NAMALWA (cell line): ENCODE measurements at places on chromosomes 2 and 18.

DNA sequence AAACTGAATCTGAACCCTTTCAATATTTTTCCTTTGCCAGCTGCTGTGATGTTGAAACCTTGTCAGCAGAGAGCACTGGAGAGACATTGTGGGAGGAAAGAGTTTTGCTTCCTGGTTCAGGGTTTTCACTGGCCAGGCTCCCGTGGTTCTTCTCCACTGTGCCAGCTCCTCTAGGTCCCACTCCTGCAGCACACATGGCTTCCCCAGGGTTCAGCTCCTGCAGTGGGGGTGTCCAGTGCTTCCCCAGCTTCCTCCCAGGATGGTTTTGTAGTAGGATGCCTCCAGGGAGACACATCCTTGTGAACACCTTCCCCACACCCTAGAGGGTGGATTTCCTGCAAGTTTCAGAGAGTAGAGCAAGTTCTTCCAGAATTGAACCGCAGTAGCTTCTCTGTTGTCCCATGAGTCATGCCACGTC is 24.0 kb upstream of the SULT1C3 start:
- peak; percentile 6 for DNase-seq

- DNase-seq: no peak
These were observed 56.8 kb upstream of the CCDC85A start for GRCh38 chr2:56127010-56127409.

DNA sequence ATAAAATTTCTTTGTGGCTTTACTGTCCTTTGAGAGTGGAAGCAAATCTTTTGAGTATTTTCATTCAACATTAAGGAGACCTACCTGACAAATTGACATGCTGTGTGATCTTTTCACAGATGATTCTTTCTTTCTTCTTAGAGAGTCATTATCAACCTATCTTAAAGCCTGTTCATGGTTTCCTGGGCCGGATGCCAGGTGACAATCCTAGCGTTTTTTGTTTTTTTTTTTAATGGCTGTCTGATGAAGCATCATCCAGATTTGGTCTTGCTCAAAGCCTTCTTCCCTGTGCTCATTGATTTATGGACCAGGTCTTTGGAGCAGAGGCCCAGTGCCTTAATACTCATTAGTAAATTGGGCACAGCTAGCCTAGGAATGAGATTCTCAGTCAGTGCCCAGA is 9.8 kb upstream of the MGAT5 start:
- no peak for DNase-seq

GRCh38 chr2:9060819-9061218 is 57.3 kb upstream of the MBOAT2 start:
- DNase-seq: no peak

DNA sequence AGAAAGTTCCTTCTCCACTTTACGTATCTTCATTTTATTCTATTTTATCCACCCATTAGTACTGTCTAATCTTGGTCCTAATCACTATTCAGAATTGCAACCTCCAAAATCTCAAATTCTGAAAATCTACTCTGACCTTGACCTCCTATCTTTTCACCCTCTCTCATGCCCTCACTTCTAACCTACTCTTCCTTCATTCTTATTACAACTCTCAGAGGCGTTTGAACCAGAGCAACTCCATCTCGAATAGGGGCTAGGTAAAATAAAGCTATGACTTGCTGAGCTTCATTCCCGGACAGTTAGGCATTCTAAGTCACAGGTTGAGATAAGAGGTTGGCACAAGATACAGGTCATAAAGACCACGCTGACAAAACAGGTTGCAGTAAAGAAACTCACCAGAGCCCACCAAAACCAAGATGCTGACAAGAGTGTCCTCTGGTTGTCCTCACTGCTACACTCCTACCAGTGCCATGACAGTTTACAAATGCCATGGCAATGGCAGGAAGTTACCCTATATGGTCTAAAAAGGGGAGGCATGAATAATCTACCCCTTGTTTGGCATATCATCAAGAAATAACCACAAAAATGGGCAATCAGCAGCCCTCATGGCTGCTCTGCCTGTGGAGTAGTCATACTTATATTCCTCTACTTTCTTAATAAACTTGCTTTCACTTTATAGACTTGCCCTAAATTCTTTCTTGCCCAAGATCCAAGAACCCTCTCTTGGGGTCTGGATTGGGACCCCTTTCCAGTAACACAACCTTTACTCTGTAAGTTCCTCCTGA is 11.4 kb downstream of the CCDC88A start:
- DNase-seq: no peak

- DNase-seq: peak; percentile 52
These were observed 68.6 kb upstream of the MAL start for GRCh38 chr2:94956797-94957391.

DNA sequence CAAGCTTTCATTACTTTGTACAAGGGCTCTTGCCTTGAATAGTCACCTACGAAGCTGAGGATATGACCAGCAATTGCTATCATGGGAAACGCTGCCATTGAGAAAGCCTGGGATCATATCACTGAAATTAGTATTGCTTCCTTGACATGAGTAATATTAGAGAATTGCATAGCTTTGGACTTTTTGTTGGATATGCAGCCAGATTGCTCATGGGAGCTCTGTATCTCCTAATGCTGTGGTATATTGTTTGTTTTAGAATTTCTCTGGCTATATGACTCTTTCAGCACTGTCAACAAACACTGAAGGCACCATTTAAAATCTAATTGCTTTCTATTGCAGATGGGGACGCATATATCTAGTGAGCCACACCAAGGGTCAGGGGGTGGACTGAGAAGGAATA is 80.0 kb upstream of the WDSUB1 start:
- no peak for DNase-seq

- DNase-seq: no peak
These were observed 2.3 kb upstream of the GTF3C3 start for GRCh38 chr2:196801674-196802261.

DNA sequence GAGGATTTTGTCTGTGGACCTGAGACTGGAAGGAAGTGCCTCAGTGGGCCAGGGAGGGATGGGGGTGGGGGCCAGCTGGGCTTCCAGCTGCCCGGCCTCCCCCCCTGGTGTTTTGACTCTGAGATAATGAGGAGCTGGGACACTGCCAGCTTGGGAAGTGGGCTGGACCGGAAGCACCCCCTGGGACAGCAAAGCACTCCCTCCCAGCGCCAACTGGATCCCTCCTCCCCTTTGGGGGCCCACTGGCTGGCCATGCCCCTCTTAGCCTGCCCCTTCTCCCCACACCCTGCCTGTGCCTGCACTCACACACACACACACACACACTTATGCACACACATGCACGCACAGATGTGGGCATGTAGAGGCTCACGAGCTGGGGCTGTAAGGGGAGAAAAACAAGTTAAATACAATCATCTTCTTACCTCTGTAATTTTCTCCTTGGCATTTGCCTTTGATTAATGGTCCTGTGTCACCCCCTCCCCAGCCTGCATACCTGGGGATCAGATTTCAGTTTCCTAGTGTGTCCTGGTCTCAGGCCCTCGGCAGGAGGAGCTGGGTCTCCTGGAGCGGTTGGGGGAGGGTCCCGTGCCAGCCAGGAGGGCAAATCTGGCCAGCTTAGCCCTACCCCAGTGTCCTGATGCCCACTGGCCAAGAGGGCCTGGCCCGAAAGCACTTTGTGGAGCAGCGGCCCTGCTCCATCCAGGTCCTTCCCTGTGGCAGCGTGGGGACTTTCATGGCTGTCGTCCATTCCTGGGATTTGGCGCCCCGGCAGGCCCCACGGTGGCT is 3.6 kb downstream of the ITM2C start:
- no peak for DNase-seq

- no peak for DNase-seq
These were observed 278.3 kb downstream of the PTGR3 start for GRCh38 chr18:74930616-74931015.

GRCh38 chr2:70684846-70685622 is 83.0 kb downstream of the ADD2 start:
- DNase-seq: no peak

DNA sequence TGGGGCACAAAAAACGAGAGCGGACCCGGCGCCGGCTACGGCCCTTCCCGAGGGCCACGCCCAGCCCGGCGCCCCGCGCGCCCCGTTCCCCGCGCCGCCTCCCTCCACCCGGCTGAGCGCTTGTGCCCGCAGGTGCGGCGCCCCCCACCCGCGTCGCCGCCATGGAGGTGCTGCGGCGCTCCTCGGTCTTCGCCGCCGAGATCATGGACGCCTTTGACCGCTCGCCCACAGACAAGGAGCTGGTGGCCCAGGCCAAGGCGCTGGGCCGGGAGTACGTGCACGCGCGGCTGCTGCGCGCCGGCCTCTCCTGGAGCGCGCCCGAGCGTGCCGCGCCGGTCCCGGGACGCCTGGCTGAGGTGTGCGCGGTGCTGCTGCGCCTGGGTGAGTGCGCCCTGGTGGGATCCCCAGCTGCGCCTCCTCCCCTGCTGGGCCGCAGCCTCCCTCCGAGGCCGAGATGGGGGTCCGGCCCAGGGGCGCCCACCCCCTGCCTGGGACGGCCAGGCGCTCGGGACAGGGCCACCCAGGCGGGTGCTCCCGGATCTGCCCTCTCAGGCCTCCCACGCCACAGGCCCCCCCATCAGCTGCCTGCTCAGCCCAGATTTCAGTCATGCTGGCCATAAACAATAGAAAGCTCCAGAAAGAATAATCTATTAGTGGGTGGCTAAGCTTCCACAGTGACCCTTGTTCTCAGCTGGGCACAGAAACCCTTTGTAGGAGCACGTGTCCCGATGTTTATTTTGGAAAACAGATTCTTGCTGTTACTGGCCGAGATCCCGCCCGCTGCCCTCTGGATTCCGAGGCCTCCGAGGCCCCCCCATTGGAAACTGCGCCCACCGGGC is 997 bp downstream of the BOK start:
- no peak for DNase-seq

DNA sequence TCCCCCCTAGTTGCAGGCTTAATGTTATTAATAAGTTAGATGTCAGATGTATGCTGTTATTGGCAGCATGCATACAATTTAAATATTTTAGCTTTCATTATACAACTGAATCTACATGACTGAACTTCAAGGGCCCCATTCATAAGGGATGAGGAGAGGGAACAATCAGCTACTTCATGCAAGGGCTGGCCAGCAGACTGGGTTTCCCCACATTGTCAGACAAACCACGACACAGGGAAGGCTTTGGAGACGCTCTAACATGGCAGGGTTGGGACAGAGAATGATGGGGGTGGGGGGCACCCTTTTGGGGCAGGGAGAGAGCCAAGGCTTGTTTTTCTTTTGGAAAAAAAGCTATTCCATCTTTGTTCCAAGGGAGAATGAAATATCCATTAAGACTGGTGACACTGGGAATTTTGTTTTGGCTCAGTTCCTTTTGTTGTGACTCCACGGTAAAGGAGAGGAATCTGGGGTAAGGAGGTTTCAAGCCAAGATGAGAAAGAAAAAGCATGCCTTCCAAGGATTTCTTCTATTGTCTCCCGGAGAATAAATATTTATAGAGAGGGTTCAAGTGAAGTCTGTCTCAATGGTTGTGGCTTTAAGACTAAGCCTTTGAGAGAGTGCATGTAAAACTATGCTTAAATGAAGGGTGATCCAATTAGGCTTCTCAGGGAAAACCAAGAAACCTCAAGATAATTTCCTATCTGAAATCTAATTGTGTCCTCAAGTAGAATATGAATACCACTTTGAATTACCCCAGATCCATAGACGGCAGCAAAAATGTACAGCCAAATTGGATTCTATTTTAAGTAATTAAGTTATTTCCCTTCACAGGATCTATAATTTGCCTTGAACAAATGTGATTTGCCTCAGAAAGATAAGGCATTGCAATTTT is 5.4 kb downstream of the CXCR4 start:
- peak; percentile 44 for DNase-seq

DNA sequence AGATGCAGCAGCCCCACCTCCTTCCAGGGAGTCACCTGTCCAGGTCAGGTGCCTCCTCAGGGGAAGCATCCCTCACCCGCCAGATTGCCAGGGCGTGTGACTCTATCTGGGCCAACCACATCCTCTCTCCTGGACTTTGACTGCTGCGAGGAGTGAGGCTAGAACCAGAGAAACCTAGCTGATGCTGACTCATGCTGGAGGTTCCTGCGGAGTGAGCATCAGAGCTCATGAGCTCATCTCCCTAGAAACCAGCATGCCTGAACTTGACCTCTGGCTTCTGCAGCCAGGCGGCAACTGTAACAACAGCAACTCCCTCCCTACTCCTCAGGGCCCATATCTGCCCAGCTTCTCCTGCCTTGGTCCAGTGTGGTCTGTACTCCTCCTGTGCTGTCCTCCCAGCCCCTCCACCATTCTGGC is 28.3 kb upstream of the NT5DC4 start:
- no peak for DNase-seq

GRCh38 chr2:20595439-20596192 is 55.3 kb downstream of the HS1BP3 start:
- DNase-seq: peak; percentile 78

- no peak for DNase-seq
These were observed 576.2 kb downstream of the CPS1 start for GRCh38 chr2:211132573-211132972.

DNA sequence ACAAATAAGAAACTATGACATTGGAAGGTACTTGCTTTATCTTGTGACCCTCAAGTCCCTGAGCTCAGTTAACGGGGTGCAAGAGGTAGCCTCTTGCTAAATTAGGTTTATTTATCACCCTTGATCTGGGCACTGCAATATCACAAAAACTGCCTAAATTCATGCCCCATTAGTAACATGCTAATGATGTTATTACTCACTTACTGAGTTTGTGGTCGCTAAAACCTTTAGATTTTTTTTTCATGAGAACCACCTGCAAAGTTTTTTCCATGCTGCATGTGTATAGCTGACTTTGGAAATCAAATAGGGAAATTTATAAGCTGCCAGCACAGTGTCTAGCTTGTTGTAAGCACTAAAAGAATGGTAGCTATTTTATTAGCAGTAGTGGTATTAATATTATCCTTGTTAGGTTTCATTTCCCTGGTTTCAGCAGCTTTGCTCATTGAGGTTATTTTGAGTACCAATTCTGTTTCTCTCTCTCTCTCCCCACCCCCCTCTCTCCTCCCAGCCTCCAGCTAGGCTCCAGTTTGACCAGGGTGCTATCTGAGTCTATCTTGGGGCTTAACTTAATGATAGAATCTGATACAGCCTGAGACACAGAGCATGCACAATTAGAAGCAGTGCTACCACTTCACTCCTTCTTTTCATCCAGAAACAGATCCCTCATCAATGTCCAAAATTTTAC is 88.7 kb upstream of the ATP8B1 start:
- no peak for DNase-seq

- no peak for DNase-seq
These were observed 11.2 kb downstream of the DBI start for GRCh38 chr2:119377993-119378345.

DNA sequence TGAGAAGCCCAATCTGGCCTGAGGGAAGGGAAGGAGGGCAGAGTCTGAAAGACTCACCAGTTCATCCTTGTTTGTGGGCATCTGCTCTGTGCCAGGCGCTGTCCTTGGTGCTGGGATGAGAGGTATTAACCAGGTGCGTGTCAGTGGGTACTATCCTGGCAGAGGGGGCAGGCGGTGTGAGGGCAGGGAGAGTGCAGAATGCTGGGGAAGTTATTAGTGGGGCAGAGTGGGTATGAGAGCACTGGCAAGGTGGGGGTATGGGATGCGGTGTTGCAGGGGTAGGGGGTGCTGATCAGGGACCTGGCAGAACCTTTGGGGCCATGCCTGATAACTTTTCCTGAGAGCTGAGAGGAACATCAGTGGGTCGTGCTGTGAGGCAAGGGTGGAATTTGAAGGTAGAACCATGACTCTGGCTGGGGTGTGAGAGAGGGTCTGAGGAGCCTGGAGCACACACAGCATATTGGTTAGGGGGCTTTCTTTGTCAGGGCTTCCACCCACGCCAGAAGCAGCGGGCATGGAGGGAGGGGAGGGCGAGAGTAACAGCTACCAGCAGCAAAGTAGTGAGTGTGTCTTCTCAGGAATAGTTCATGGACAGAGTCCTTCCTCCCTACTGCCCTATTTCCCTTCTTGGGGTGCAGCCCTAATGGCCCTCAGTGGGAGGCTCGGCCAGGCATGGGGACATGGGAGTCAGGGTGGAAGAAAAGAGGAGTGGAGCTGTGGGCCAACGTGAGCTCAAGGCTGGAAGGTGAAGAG is 290.7 kb downstream of the CYP26B1 start:
- DNase-seq: peak; percentile 5
